Epithelial cell of esophagus (primary cell): ENCODE measurements at places on chromosomes 4 and X.

DNA sequence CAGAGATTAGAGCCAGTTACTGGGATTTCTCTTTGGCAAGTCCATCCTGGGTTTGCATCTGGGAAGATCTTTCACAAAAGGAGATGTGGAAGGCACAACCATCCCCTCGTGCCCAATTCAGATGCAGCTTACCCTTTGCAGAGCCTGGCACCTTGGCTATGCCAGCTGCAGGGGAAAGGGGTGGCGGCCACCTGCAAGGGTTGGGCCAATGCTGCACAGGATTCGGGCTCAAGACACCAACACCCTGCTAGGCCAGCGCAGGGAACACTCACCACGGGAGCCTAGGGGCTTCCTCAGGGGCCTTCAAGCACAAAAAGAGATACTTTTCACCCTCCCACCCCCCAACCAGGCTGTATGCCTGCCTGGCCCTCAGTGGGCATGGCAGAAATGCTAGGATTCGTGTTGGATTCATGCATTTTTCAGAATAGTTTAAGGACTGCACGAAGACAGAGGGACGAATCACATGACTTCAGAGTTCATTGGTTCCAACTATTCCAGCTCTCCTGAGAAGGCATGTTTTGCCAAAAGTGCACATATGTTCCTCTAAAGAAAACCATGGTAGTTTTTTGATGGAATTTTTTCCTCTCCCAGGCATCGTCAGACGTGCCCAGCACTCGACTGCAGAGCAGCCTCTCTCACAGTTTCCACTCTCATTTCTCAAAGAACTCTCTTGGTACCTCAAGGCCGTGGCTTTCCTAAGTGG, 94.4 kb downstream of the PHKA2 start:
- no peak for DNase-seq

- no peak for DNase-seq
Measured at GRCh38 chr4:122091836-122092405, 60.2 kb upstream of the BLTP1 start.

GRCh38 chrX:39720945-39721344, 376.8 kb downstream of the BCOR start:
- DNase-seq, result no peak

GRCh38 chr4:100895556-100896197, 377.9 kb upstream of the EMCN start:
- DNase-seq, result no peak

GRCh38 chr4:184819786-184820185, 6.0 kb downstream of the ACSL1 start:
- no peak for DNase-seq

GRCh38 chr4:156873799-156874198, 97.8 kb downstream of the PDGFC start:
- no peak for DNase-seq

DNA sequence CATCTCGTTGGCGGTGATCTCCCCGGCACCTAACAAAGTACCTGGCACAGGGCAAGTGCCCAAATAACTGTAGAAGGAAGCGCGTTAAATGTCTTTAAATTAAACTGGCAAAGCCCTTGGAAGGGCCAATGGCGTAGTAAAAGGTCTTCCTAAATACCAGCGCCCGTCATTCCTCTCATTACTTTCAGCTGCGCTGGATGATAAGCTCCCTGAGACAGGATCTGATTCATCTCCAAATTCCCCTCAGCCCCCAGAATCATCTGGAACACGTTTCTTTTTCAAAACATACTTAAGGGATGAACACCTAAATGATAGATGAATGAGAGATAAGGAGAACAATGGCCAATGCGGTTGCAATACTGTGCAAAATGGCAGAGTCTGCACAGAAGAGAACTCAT, 95.1 kb downstream of the AFAP1 start:
- DNase-seq, result peak; percentile 77

DNA sequence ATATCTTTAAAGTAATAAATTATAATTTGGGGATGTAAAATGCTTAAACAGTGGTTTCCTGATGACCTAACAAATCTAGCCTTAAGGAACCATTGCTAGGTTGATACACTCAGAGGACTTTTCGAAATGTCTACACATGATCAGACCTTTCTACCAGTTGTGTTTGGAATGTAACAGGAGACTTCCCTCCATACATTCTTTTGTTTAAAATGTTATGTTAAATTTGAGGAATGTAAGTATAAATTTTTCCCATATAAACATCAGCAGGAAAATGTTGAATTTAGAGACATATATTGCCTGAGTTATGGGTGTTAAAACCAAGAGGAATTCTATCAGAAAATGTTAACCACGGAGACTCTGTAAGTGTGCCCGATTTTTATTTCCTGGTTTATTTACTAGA, 190.6 kb upstream of the SPRY1 start:
- no peak for DNase-seq

- no peak for DNase-seq
Measured at GRCh38 chr4:38670109-38670901, 6.3 kb downstream of the KLF3 start.

- DNase-seq, result no peak
Measured at GRCh38 chr4:165328101-165328425, 594 bp downstream of the MSMO1 start.

DNA sequence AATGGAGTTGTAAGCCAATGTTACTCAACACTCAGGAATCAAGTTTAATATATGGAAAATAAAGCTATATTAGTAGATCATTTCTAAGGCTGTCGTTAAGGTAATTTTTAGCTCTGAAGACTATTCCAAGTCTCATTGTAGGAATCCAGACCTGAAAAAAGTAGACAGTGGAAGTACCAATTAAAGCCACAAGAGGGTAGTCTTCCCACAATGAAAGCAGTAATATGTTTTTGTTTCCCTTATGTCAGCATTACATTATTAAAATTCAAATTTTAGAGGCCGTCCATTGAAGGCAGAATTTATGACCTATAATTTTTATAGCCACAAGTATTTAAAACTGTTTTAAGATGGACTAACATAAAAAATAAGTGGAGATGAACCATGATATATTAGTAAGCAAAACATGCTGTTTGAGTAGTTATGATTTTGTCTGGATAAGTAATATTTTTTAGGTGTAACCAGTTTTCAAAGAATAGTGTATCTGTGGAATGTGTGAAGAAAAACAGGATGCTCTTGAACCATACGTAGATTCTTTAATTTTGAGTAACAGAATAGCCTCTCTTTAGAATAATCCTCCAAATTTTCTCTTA, 372.6 kb upstream of the TECRL start:
- DNase-seq, result peak; percentile 50

DNA sequence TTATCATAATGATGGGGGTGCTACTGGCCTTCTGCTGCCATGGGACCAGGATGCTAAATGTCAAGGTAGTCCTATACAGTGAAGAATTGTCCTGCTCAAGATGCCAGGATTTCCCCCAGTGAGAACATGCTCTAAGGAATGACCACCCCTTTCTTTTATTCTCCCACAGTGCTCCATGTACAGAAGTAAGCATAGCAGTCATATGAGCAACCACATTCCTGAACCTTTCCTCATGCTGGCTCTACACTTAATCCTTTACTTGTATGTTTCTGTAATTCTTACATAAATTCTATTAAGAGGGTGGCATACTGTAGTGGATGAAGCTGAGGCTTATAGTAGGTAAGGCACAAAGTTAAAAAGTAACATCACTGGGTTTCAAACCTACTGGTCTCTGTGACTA, 20.2 kb downstream of the CYP2U1 start:
- DNase-seq, result peak; percentile 81
